ENCODE measurements at places on chromosomes 1 and 21. TPM values are rescaled to one million over a fixed set of nuclear protein-coding genes. Genes with fewer than 3 reads are reported as not detected.
A peak's percentile ranks its signal among the peaks of the same experiment; 100 is the strongest.

DNA sequence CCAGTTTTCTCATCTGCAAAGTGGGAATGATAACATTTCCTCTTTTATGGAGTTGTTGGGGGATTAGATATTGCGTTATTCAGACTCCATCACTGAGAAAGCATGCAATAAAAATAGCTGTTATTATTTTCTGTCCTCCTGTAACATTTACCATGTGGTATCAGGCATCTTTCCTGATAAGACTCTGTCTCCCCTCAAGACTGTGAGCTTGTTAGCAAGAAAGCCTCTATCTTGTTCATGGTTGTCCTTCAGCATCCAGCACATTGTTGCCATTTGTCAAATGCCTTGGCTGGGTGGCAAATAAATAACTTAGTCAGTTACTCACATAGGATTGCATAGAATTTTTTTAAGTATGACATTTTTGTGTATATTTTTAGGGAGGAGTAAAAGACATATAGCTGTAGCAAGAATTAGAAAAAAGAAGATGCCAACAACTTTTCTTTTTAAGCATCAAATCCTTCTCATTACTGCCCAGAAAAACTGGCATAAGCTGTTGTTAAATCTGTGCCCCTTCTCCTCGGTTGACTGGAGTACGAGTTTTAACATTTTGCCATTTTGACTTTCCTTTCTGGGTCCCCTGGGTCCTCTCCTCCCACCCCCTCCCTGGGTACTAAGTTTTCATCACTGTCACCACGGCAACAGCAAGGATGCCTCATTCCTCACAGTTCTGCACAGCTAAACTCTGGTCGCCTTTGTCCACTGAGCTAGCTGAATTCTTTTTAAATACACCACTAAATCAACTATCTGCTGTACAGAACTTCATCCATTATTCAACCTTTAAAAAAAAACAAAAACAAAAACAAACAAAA lies 1.0 kb upstream of the JAM2 start:
- DNase-seq: no peak

- no peak for DNase-seq
Measured at GRCh38 chr1:89548122-89548857, 23.7 kb downstream of the LRRC8B start.

RWDD3 gene
- total RNA-seq: 10.7 TPM

HNRNPCL1 gene
- not detected for total RNA-seq

SDF4 gene
- 147 TPM for total RNA-seq

GRCh38 chr1:56447823-56448222 lies 131.5 kb downstream of the PLPP3 start:
- no peak for DNase-seq

TMEM54 gene
- total RNA-seq: 37.7 TPM

BEST4 gene
- 2.0 TPM for total RNA-seq

AMY1B gene
- total RNA-seq: 6.8 TPM

- DNase-seq: peak; percentile 49
Measured at GRCh38 chr21:39885119-39885848, 18.0 kb downstream of the PCP4 start.

GRCh38 chr1:52209429-52209828 lies 67.5 kb downstream of the ZFYVE9 start:
- DNase-seq: no peak

DNA sequence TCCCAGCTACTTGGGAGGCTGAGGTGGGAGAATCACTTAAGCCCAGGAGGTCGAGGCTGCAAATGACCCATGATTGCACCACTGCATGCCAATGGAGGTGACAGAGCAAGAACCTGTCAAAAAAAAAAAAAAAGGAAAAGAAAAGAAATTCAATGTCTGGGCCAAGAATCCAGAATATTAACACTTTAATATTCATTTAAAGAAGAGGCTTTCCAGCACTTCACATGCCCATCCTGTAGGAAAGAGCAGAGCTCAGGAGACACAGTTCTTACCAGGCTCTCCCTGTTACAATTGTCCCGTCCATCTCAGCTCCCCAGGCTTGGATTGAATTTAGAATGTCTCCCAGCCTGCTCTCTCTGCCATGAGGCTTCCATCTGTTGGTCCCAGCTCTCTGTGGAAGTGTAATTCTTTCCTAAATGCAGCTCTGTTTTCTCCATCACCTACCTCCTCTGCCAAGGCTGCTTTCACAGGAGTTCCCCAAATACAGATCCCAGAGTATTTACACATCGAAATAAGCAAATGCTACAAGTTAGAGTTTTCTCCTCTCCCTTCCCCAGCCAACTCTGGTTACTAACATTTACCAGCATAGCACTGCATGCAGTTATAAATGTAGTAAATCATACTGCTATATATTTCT lies 116.6 kb upstream of the CDC42BPA start:
- DNase-seq: no peak

GRCh38 chr1:119617751-119618691 lies 30.0 kb downstream of the ZNF697 start:
- DNase-seq: no peak

- DNase-seq: no peak
Measured at GRCh38 chr1:170149241-170149640, 3.5 kb downstream of the NTMT2 start.

KRTAP19-1 gene
- not detected for total RNA-seq

CFHR5 gene
- total RNA-seq: not detected

DNA sequence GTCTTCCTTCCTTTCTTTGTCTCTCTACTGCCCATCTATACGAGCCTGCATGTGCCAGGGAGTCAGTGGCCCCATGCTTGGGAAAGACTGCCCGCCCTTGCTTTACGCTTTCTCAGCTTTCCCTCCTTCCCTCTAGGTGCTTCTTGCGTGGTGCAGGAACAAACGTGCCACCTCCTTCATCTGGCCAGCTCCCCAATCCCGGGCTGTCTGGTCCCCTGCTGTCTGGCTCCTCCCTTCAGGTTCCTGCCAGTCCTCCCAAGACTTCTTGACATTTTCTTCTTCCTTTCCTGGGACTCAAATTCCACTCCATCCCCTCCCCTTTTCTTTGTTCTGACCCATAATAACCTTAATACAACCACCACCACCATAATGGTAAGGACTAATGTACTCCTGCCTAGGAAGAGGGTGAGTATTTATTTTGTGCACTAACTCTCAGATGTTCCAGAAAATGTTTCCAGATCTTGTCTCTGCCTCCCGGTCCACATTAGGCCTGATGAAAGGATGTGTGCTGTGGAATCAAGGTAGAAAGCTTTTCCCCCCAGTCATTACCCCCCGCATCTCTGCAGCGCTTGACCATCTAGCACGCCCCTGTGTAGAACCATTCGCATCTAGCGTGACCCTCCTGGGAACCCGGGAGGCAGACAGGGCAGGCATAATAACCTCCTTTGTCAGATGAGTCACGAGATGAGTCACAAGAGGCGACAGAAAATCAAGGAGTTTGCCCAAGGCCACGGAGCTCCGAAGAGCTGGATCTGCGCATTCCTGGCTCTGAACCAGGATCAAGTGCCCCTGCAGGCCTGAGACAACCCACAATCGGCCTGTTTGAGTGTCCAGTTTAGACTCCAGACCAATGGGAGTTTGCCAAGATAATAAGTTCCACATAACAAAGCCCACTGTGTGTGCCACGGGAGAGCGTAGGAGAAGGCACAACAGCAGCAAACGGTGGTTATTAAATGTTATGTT lies 60.1 kb upstream of the NEK2 start:
- no peak for DNase-seq

IGSF9 gene
- 1.0 TPM for total RNA-seq

FAM72B gene
- total RNA-seq: 3.0 TPM

GRCh38 chr1:65063025-65063424 lies 85.0 kb upstream of the AK4 start:
- DNase-seq: no peak

ZBED6 gene
- total RNA-seq: 29.3 TPM

GRCh38 chr1:82695443-82695842 lies 894.7 kb downstream of the ADGRL2 start:
- DNase-seq: no peak

DNA sequence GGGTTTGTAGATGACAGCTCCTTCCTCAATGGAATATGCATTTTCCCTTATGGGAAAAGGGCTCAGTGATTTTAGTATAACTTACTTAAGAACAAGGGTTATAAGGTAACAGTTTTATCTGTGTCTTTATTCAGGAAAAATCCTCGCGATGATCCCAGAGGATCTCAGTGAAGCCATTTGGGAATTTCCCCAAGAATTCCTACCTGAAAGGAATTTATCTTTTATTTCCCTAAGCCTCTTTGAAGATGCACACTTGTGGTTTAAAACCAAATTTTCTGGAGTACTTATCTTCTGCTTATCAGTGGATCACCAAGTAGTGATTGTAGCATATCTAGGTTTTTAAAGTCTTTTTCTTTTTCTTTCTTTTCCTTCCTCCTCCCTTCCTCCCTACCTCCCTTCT lies 58.8 kb downstream of the AK4 start:
- no peak for DNase-seq

Measured in upper lobe of left lung (tissue), 6 donors.